ENCODE measurements at places on chromosomes 13 and 19.

DNA sequence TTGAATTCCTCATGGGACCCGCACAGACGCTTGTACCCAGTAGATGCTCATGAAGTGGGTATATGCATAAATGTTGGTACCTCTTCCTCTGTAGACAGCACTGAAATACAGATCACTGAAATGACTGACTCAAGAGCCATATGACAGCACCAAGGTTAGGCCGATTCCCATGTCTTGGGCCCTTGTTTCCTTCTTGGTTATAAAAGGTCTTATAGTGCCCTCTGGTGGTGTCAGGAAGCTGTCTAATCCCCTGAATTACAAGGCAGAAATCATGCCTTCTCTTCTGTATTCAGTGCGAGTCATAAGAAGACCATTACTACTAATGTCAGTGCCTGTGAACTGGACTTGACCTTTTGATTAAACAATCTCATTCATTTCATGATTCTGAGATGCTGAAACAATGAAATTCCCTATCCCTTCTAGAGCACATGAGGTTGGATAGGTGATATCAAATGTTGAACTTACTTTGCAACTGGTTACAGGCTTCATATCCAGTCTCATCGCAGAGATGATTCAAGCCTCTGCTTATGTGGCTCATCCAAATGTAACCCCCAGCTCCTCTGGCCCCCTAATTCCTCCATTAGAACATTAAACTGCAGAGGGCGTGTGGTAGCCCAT is 59.7 kb downstream of the SPATA13 start:
- peak; percentile 55 for DNase-seq

- DNase-seq, result no peak
Observed at GRCh38 chr19:48120505-48120904, 9.9 kb upstream of the PLA2G4C start.

GRCh38 chr13:39998166-39998565 is 342.7 kb downstream of the COG6 start:
- no peak for DNase-seq

GRCh38 chr13:31124204-31124603 is 37.5 kb downstream of the HSPH1 start:
- DNase-seq, result no peak

DNA sequence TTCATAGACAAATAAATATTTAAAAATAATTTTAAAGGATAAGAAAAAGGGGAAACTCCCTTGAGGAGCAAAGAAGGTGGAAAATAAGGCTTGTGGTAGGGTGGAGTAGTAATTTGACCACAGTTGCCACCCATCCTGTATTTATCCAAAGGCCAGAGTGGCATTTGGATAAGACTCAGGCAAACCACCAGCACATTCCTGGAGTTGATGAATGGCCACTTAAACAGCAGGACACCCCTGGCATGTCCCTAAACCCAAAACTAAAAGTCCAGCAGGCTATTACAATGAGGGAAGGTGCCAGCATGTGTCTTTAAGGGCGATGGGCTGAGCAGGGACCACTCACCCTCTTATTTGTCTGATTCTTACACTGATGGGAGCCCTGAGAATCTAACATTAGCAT is 9.8 kb upstream of the FRY start:
- no peak for DNase-seq

DNA sequence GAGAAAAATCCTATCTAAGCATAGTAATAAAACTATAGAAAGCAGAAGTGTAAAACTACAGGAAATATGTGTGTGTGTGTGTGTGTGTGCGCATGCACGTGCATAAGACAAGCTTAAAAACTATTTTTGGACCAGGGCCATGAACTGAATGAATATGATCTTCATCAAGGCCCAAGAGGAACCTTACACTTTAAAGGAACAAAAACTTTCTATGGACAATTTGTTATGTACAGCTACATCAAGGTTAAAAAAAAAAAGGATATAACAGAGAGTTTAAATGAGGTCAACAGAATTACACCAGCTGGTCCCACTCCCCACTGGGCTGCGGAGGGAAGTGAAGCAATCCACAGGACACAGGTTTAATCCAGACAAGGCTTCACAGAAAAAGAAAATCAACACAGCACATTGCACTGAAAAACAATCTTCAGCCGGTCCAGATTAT is 151.1 kb downstream of the LHFPL6 start:
- DNase-seq, result peak; percentile 73

DNA sequence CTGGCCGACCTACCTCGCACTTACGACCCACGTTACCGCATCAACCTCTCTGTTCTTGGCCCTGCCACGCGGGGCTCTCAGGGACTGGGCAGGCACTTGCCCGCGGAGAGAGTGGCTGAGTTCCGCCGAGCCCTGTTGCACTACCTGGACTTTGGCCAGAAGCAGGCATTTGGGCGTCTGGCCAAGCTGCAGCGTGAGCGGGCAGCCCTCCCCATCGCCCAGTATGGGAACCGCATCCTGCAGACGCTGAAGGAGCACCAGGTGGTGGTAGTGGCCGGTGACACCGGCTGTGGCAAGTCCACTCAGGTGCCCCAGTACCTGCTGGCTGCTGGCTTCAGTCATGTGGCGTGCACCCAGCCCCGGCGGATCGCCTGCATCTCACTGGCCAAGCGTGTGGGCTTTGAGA is 4.2 kb downstream of the DHX34 start:
- DNase-seq, result no peak

GRCh38 chr13:51420681-51421490 is 31.9 kb downstream of the INTS6 start:
- no peak for DNase-seq

- DNase-seq, result peak; percentile 86
Observed at GRCh38 chr19:3284759-3285646, 60.5 kb downstream of the CELF5 start.

GRCh38 chr13:20843166-20843565 is 59.4 kb downstream of the XPO4 start:
- no peak for DNase-seq

DNA sequence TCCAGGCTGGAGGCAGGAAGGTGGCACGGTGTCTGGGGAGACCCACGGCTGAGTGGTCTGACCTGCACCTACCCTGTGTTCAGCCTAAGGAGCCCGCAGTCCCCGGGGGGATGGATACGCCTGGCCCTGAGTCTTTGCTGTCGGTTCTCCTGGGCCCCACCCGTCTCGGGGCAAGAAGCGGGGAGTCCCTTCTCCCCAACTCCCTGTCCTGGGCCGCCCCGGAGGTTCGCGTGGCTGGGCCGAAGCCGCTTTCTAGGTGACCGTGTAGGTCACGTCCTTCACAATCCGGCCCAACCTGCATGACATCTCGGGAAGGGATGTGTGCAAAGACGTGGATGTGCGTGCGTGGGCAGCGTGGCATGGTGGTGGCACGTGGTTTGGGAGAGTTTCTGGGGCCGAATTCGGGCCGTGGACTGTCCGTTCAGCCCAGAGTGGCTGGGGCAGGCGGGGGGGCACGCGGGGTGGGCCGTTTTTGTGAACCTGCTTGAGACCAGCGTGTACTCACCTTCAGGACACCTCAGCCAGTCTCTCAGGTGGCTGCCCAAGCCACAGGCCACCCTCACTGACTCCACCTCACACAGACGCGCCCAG is 103.3 kb downstream of the PTPRS start:
- no peak for DNase-seq

DNA sequence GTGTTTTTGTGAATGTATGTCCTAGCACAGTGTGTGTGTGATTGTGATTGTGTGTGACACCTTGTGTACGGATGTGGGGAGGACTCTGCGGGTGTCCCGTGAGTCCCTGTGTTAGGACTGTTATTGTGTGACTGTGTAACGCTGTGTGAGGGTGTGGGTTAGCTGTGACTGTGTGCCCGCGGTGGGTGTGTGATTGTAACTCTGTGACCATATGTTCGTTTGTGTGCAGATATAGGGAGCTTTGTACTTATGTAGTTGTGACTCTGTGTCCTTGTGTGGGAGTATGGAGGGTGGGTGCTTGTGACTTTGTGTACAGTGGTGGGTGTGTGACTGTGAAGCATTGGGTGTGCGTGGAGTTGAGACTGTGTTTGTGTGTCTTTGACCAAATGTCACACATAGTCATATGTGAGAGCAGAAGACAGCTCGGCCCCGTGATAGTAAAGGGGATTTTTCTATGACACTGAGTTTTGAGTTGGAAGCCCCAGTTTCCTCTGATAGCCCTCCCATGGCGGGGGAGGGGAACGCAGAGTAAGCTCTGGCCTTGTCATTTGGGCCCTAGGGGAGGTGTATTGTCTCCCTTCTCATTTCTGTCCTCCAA is 949 bp upstream of the ZNF260 start:
- DNase-seq, result no peak

GRCh38 chr13:51618626-51619025 is 34.4 kb downstream of the WDFY2 start:
- DNase-seq, result no peak

DNA sequence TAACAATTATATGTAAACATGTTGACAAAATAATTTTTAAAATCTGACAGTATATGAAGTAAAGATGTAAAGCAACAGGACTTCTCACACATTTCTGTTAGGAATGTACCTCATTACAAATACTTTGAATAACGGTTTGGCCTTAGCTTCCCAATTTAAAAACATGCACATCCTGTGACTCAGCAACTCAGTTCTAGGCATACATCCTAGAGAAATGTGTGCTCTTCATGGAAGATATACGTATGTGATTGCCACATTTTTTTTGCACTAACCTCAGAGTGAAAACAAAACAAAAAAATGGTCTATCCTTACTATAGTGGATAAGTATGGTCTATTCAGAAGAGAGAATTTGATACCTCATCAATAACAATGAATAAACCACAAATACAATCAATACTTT is 314.6 kb downstream of the LIG4 start:
- no peak for DNase-seq

DNA sequence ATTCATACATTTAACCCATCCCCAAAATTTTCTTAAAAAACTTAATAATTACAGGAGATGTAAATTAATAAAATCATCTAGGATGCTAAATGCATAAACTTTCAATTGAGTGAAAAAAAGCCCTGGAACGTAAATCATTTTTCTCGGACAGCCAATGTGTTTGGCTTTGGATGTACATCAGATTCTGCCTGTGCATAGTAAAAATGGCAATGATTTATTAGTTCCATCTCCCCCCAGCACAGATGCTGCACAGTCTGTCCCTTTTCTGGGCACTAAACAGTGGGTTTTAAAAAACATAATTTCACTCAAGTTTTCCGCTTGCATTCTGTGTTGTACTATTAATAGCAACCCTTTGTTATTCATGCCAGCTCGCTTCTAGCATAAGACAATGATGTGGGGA is 147.7 kb downstream of the TM9SF2 start:
- no peak for DNase-seq

DNA sequence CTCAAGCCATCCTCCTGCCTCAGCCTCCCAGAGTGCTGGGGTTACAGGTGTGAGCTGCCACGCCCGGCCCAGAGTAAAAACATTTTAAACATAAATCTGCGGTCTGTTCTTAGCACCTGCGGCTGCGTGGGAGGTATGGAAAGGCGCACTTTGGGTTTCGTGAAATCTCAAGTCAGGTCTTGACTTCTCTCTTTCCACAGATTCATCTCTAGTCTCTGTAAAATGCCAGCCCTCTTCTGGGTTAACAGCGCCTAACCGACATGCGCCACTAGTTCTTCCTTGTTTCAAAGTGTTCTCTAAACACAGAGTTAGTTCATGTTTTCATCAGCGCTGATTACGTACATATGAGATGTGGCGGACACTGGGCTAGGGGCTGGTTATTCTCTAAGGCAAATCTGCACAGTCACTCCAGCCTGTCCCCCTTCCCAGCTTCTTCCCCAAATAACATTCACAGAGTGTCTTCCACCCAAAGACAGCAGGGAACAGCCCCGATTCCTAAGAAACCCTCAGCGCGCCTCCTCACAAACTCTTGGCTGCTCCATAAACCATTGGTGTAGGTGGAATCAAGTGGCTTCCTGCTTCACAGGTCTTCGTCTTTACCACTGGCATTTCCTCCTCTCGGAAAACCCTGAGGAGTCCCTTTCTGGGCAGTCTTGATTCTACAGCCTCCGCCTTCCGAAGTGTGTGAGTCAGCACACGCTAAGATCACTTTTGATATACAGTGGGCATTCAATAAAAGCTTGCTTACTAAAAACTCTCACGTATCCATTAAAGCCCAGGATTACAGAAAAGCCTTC is 1.4 kb downstream of the PARP4 start:
- no peak for DNase-seq

GRCh38 chr13:97468331-97468730 is 34.4 kb downstream of the RAP2A start:
- no peak for DNase-seq

GRCh38 chr19:49472936-49473335 is 1.1 kb upstream of the FLT3LG start:
- DNase-seq, result no peak

DNA sequence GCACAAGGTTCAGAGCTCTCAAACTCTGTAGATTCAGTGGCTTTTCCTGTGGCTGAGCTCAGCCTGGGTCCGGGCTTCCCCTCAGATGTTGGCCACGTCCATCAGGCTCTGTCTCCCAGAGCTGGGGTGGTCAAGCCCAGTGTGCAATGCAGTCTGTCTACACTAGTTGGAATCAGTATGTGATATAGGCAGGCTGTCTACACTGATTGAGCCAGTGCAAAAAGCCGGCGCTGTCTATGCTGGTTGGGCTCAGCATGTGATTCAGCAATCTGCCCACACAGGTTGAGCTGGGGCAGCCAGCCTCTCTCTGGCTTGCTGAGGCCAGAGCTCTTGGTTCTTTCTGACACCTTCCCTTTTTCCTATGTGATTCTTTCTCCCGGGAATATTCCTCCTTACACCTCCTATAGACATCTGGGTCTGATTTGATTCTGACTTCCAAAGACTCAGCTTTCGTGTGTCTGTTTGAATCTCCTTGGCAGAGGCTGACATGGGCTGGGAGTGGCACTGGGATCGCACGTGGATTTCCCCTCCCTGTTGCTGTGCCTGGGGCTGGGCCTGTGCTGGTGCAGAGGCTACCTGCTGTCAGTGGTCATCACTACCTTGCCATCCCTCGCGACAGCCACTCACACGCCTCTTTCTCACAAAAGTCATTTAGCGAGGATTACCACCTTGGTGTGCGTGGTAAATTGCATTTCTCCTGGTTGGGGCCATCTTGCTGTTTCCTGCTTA is 9.3 kb downstream of the CHST8 start:
- DNase-seq, result no peak

- DNase-seq, result no peak
Observed at GRCh38 chr19:39403331-39404312, 3.0 kb upstream of the ZFP36 start.

DNA sequence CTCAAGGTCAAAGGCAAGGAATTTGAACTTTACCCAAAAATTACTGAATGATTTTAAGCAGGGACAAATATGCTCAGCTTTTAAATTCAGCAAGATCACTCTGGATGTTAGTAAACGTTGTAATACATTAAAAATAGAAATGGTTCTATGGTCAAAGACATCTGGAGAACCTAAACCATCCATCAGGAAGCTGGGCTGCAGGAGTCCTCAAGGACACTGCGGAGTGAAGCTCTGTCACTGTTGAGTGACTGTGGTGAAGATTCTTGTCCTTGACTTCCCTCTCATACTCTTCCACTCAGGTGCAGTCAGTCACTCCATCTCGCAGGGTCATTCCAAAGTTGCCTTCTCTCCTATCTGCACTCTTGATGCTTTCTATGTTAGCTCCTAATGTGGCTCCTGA is 450.7 kb downstream of the FOXO1 start:
- DNase-seq, result no peak

Data from NCI-H345 (cell line).